Posterior vena cava (tissue), 2 donors: ENCODE measurements at places on chromosomes 7 and 10. TPM values are rescaled to one million over a fixed set of nuclear protein-coding genes. Genes with fewer than 3 reads are reported as not detected.

GRCh38 chr10:111548084-111548726, 471.4 kb downstream of the ADRA2A start:
- no peak for DNase-seq

Gene ITIH2
- total RNA-seq: not detected

GRCh38 chr10:29689001-29689400, 54.2 kb upstream of the SVIL start:
- DNase-seq: no peak

DNA sequence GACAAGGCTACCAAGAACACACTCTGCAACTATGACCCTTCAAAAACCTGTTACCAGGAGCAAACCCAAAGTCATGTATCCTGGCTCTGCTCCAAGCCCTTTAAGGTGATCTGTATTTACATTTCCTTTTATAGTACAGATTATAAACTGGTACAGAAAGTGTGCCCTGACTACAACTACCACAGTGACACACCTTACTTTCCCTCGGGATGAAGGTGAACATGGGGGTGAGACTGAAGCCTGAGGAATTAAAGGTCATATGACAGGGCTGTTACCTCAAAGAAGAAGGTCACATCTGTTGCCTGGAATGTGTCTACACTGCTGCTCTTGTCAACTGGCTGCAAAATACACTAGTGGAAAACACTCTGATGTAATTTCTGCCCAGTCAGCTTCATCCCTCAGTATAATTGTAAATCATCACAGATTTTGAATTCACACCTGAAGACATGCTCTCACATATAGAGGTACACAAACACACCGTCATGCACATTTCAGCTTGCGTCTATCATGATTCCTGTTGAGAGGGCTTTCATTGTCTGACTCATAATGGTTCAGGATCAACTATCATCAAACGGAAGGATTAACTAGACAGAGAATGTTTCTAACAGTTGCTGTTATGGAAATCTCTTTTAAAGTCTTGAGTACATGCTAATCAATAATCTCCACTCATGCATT, 318.3 kb downstream of the NXPH1 start:
- DNase-seq: no peak
